Hematopoietic multipotent progenitor cell treated with erythropoietin and hydrocortisone succinate and interleukin-3 and kit ligand, for 6 days (in vitro differentiated cells): ENCODE measurements at places on chromosomes 7 and 10.

DNA sequence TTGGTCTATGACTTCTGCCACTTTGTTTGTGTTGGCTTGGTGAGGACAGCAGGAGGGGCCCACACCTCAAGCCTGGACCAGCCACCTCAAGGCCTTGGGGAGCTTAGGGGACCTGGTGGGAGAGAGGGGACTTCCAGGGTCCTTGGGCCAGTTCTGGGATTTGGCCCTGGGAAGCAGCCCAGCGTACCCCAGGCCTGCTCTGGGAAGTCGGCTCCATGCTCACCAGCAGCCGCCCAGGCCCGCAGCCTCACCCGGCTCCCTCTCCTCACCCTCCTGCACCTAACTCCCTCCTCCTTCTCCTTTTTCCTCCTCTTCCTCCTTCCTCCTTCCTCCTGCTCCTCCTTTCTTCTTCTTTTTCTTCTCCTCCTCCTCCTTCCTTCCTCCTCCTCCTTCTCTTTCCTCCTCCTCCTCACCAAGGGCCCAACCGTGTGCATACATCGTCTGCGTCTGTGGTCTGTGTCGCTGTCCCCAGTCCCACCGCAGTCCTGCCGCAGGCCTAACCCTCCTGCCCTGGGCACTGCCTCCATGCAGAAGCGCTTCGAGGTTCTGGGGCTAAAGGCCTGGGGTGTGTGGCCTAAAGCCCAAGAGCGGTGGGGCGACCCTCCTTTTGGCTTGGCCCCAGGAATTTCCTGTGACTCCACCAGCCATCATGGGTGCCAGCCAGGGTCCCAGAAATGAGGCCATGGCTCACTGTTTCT, 5.3 kb downstream of the EN2 start:
- no peak for DNase-seq

GRCh38 chr7:108226816-108227299, 96.7 kb upstream of the LAMB4 start:
- no peak for DNase-seq

GRCh38 chr7:74455928-74456327, 2.2 kb downstream of the GTF2IRD1 start:
- no peak for DNase-seq

GRCh38 chr10:130396044-130396443, 259.9 kb downstream of the GLRX3 start:
- no peak for DNase-seq

GRCh38 chr10:102433619-102434046, 1.3 kb upstream of the CUEDC2 start:
- DNase-seq = peak; percentile 56

- no peak for DNase-seq
These were observed 23.0 kb downstream of the GSDME start for GRCh38 chr7:24734306-24734705.

DNA sequence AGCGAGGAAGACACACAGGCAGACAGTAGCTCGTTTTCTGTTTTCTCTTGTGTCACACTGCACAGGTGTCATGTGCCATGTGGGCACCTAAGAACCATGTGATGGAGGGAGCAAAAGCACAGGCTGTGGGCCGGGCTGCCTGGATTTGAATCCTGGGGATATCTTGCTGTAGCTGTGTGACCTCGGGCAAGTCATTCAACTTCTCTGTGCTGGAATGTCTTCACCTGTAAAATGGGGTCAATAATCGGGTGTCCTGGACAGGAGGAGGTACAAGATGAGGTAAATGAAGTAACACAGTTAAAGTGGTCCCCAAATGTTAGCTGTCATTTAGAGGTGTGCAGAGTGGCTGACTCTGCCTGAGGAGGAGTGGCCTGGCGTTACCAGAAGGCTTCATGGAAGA, 246.9 kb downstream of the RPS24 start:
- DNase-seq = no peak

DNA sequence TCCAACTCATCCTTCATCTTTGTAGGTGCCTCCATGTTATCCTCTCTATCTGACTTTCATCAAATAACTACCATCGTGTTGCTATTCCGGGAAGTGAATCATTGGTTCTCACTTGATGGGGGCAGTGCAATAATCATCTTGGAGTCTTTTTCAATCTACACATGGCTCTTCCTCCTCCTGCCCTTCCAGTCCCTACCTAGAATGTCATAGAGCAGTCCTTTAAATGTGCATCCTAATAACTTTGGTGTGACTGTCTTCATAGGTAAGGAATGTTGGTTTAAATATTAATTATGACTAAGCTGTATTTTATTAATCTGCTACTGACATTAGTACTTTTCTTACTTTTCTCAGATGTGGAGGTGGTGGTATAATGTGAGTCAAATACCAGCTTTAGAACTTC, 8.4 kb upstream of the CDK14 start:
- DNase-seq = no peak

- no peak for DNase-seq
These were observed 694 bp downstream of the RBM20 start for GRCh38 chr10:110644598-110645462.

DNA sequence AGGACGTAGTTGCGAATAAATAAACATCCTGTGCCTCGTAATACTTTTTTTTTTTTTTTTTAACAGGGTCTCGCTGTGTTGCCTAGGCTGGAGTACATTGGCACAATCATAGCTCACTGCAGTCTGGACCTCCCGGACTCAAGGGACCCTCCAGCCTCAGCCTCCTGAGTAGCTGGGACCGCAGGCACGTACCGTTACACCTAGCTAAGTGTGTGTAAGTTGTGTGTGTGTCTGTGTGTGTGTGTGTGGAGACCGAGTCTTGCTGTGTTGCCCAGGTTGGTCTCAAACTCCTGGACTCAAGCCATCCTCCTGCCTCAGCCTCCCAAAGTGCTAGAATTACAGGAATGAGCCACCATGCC, 573 bp upstream of the PON2 start:
- no peak for DNase-seq

- DNase-seq = no peak
These were observed 32.7 kb upstream of the RASGEF1A start for GRCh38 chr10:43299579-43299978.

DNA sequence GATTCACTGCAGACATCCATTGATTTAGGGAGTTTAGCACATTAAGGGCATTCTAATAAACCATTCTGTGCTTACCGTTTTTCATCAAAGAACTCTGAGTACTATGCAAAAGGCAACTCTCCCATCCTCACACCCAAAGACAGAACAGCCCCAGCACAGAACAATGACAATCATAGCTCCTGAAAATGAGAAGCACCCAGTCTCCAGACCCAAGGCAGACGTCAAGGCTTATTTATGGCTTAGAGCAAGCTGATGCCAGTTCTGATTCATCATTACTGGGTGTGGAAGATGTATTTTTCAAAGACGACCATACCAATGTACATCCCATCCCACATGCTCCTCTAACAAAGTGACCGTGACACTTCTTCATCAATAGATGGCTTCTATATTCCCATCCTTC, 67.6 kb downstream of the OSBPL3 start:
- DNase-seq = no peak

- no peak for DNase-seq
These were observed 226.6 kb downstream of the CREB5 start for GRCh38 chr7:28638914-28639313.

DNA sequence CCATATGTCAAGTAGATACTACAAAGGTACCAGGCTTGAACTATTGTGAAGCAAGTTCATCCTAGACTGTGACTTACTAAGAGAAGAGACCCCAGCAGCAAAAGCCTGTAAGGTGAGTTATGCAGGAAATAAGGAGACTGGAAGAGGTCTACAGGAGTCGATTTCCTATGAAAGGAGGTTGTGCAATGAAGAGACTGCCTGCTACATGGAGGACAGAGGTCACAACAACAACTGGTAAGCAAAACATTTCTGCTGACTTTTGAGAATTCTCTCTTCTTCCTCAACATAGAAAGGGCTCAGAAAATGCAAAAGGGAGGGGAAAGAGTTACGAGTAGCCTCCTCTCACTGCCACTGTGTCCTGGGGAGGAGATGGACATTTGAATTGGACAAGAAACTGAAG, 42.4 kb downstream of the PDK4 start:
- no peak for DNase-seq

- no peak for DNase-seq
These were observed 242.0 kb upstream of the NPY start for GRCh38 chr7:24042028-24042427.

DNA sequence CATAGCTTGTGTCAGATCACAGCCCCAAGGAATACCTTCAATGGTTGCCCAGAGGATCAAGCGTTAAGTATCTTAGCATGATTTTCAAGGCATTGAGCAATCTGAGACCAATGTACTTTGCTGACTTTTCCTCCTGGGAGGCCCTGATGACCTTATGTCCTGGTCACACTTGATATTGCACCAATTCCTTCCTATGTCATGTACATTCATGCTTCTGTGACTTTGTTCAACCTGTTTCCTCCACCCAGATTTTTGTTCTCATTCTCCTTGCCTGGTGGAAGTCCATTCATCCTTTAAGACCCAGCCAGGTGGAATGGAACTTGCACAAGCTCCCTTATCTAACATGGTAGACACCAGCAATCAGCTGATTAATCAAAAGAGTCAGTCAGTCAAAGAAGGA, 160.8 kb downstream of the PFKFB3 start:
- no peak for DNase-seq

DNA sequence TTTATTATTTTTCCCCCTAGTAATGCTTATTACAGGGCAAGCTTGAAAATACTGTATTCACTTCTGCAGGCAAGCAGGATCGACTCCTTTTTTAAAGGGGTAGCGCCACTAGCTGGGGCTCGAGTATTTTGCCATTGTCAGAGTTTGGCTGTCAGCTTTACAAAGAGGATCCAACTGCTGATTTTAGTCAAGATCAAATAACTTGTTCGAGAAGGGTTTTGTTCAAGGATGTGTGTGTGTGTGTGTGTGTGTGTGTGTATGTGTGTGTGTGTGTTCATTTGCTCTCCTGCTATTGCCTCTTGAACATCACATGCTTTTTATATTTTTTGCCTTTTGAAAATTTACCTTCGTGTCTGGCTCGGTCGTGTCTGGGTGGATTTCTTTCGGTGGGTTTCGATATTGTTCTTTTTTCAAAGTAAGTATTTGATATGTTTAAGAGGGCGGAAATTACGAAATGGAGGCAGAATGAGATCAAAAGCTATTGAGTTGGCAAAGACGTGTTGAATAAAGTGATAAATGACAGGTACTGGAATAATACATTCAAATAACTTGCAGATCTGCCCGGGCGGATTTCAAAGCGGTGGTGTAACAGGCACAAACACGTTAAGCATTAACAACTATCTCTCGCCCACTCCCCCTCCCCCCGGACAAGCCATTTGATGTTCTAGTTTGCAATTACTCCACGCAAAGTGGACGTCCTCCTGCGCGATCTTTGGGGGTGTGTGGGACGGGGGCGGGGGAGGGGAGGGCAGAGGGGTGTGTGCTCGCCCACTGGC, 1.1 kb downstream of the ARID5B start:
- DNase-seq = peak; percentile 80

- DNase-seq = no peak
These were observed 26.7 kb upstream of the CUX1 start for GRCh38 chr7:101790566-101791293.

DNA sequence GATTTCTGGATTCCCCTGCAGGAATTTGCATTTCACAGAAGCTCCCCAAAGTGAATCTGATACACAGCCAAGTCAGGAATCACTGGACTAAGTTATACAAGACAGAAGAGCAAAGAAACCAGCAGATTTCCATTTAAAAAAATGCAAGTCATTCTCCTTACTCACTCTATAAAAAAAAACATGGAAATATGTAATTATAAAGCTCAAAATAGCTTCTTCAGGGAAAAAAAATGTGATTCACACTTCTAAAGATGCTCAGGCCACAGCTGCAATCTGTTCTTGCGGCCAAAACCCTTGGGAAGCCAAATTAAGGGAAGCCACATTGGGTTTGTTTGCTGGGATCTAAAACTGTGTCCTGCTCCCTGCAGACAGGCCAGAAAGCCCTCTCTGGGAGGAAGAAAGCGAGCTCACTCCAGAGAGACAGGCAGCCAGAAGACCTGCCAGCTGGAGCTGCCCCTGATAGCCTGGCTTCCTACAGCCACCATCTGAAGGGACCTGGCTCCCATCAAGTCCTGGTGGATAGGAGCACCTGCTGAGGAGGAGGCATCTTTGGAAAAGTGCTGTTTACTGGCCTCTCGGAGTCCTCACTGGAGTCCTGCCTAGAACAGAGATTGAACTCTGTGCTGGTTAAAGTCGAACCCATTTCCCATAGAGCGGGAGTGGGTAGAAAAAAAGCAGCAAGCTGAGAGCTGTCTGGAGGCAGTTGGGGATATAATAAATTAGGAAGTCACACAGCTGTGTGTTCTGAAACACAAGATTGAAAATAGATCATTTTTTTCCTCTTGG, 359.2 kb upstream of the AOAH start:
- no peak for DNase-seq

- no peak for DNase-seq
These were observed 143.5 kb upstream of the UNC5B start for GRCh38 chr10:71068861-71069271.

GRCh38 chr7:11746591-11746990, 85.4 kb downstream of the THSD7A start:
- DNase-seq = no peak

DNA sequence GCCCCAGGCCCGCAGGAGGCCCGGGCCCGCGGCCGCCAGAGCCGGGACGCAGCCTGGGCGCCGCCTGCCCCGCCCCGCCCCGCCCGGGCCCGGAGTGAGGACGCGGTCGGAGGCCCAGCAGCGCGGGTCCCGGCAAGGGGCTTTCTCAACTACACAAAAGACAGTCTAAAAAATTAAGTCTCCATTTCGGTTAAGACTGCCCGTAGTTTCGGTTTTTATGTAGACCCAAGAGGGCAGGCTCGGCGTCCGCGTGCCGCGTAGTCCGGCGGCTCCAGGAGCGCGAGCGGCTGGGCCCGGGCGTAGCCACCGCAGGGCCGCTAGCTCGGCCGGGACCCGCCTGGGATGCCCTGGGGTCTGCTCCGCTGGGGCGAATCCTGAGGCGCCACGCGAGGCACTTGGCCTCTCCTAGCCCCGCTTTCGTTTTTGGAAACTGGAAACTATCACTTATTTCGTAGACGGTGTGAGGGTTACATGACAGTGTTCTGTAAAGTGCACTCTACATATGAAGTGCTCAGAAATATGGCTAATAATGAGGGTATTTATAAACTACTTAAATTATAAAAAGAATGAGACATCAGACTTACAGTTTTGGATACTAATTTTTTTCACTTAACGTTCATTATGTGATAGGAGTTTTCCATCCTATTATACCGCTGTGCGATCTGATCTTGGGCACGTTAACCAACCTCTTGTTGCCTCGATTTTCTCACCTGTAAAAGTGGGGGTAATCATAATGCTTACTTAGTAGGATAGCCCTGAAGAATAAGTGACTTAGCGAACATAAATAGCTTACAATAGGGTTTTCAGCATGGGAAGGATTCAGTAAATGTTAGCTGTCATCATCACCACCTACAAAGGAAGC, 573 bp downstream of the BLVRA start:
- DNase-seq = peak; percentile 56

- no peak for DNase-seq
These were observed 66.5 kb downstream of the DGKB start for GRCh38 chr7:14836006-14836405.
